ENCODE measurements at places on chromosomes 7 and 10.

- H3K36me3 ChIP-seq, result peaks cover 39% of the 10 kb centered on the region
- DNase-seq, result no peak
- H3K4me3 ChIP-seq, result peak overlapping the region; percentile 90
- peak overlapping the region; percentile 98 for H3K27ac ChIP-seq
Measured at GRCh38 chr7:2354939-2355704, 495 bp downstream of the EIF3B start.

- DNase-seq, result no peak
- no peaks in the 10 kb centered on the region for H3K36me3 ChIP-seq
- no peak overlapping the region for H3K4me3 ChIP-seq
- H3K27me3 ChIP-seq, result no peaks in the 10 kb centered on the region
- no peaks in the 10 kb centered on the region for H3K4me1 ChIP-seq
- no peak overlapping the region for H3K27ac ChIP-seq
Measured at GRCh38 chr7:34160261-34160752, 255.0 kb downstream of the BMPER start.

- peaks cover 42% of the 10 kb centered on the region for H3K4me1 ChIP-seq
- H3K36me3 ChIP-seq, result peaks cover 9% of the 10 kb centered on the region
- no peaks in the 10 kb centered on the region for H3K27me3 ChIP-seq
- H3K4me3 ChIP-seq, result no peak overlapping the region
- H3K27ac ChIP-seq, result no peak overlapping the region
Measured at GRCh38 chr10:114603948-114604347, 54.1 kb downstream of the ABLIM1 start.

GRCh38 chr7:14871880-14872279 lies 30.7 kb downstream of the DGKB start:
- no peaks in the 10 kb centered on the region for H3K36me3 ChIP-seq
- no peaks in the 10 kb centered on the region for H3K27me3 ChIP-seq
- no peak for DNase-seq
- H3K4me3 ChIP-seq, result no peak overlapping the region

- no peak overlapping the region for H3K27ac ChIP-seq
- no peak for DNase-seq
- peaks cover 7% of the 10 kb centered on the region for H3K27me3 ChIP-seq
- H3K4me3 ChIP-seq, result no peak overlapping the region
- no peaks in the 10 kb centered on the region for H3K4me1 ChIP-seq
- H3K36me3 ChIP-seq, result no peaks in the 10 kb centered on the region
Measured at GRCh38 chr7:151552352-151553028, 32.8 kb upstream of the RHEB start.

GRCh38 chr10:3904419-3904960 lies 119.5 kb upstream of the KLF6 start:
- no peak overlapping the region for H3K4me3 ChIP-seq
- H3K36me3 ChIP-seq, result no peaks in the 10 kb centered on the region
- H3K27me3 ChIP-seq, result no peaks in the 10 kb centered on the region
- H3K4me1 ChIP-seq, result peaks cover 26% of the 10 kb centered on the region
- no peak for DNase-seq

GRCh38 chr7:152095771-152096170 lies 70.3 kb downstream of the GALNT11 start:
- no peak for DNase-seq
- peaks cover 11% of the 10 kb centered on the region for H3K36me3 ChIP-seq
- no peaks in the 10 kb centered on the region for H3K27me3 ChIP-seq
- no peak overlapping the region for H3K4me3 ChIP-seq
- no peaks in the 10 kb centered on the region for H3K4me1 ChIP-seq
- H3K27ac ChIP-seq, result no peak overlapping the region

DNA sequence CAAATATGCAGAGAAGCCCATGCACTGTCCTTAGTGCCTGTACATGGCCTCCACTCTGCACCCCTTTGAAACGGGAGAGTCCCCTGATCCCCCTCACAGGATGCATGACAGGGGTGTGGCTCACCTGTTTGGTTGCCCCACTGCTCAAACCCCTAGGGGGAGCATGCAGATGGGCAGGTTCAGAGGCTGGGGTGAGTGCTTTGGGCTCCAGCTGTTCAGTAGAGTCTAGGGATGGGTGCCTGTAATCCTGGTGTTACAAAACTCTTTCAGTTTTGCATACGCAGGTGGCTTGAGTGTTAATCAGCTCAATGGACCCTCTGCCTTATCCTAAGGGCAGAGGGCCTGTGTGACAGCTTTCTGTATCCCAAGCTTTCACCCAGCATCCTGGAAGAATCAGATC lies 7.8 kb upstream of the SFTPA1 start:
- peaks cover 9% of the 10 kb centered on the region for H3K27me3 ChIP-seq
- no peak for DNase-seq
- no peaks in the 10 kb centered on the region for H3K36me3 ChIP-seq
- no peak overlapping the region for H3K4me3 ChIP-seq
- no peak overlapping the region for H3K27ac ChIP-seq
